NCI-H1436 (cell line): ENCODE measurements at places on chromosomes 6 and 20.

DNA sequence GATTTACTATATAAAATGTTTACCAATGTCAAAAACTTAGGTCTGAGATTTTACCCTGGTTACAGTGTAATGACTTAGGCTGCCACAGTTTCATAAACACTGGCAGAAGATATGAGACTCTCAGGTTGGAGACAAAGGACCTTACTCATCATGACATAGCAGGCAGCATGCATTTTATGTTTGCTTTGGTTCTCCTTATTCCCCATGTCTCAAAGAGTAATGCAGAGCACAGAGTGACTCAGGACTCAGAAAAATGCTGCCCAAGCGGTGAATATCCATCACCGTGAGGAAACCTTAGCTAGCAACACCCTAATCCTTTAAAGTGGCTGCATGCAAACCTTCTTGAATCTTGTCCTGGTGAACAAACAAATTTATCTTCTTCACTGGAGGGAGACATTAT is 112.1 kb upstream of the EYS start:
- no peak for DNase-seq

GRCh38 chr6:131367206-131367873 is 205.7 kb upstream of the ARG1 start:
- no peak for DNase-seq

- DNase-seq, result no peak
Observed at GRCh38 chr6:21886542-21887151, 293.1 kb downstream of the SOX4 start.

GRCh38 chr6:12343122-12343439 is 52.9 kb downstream of the EDN1 start:
- no peak for DNase-seq

DNA sequence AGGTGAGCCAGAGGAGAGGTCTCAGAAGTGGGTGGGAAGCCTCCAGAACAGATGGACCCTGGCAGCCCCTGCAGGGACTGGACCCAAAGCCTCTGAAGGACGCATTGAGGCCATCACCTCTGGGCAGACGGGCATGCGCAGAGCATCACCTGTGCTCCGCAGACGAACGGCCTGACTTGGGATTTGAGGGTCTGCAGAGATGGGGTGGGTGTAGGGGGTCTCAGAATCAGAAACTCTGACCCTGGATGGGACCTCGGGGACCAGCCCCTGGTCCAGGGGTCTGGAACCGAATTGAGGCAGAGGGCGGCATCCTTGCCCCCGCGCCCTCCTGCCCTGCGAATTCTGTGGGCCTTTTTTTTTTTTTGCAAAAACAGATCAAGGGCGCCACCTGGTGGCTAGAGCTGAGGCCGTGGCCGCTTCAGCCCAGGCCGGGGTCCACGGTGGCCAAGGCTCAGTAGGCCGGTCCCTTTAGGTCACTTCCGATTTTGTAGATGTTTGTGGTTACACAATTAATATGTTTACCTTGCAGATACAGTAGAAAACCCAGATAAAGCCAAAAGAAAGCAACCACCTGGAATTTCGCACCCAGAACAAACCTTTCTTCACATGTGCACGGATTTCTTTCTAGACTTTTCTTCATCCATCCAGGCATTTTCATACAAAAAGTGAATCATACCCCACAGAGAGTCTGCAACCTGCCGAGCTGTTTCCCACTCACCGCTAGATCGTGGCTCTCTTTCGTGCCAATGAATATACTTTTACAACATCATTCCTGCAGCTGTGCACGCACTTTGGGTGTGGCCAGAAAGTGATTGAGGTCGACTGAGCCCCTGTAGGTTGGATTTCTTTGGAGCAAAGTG is 25.9 kb downstream of the ZBP1 start:
- DNase-seq, result peak; percentile 25

GRCh38 chr6:35085359-35086281 is 55.5 kb downstream of the TCP11 start:
- DNase-seq, result no peak

GRCh38 chr20:5160882-5161281 is 34.1 kb downstream of the CDS2 start:
- DNase-seq, result no peak
